ENCODE measurements at places on chromosomes 12 and 14.
A peak's percentile ranks its signal among the peaks of the same experiment; 100 is the strongest.

GRCh38 chr12:122820838-122821271, 14.4 kb upstream of the HIP1R start:
- DNase-seq, result no peak

DNA sequence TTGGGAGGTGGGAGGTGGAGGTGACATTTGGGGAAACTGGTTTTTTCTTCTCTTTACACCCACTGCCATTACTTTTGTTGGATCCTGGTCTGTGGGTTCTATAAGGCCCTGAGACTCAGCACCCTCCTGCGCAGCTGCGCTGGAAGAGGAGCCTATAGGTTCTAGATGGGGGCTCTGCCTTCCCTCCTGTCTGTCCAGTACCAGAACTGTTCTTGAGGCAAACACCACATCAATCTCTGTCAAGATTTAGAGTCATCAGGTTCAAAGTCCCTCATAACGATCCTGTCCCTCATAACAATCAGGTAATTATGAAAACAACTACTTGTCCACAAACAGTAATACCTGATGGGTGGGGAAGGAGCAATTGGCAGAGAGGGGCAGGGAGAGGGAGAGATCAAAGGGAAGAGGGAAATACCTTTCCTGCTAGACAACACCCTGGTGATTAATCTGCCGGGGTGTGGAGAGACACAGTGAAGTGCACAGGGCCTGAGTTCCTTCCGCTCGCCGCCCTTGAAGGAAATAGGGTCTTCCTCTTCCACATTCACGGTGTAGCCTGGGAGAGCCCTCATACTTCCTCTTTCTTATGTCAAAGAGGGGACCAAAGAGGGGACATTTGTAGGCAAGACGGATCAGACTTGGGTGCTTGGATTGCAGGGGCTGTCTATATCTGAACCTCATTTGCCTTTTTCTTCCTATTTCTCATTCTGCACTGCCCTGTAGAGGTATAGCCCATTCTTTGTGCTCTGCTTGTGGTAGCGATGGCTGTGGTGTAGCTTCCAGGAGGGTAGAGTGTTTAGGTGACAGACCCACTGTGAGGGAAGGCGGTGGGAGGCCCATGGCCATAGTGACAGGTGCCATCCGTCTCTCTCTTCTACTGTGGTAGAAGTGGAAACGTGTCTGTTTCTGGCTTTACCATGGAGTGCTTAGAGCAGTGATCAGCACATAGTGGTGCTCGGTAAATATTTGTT, 12.6 kb downstream of the GPRC5A start:
- DNase-seq, result no peak

DNA sequence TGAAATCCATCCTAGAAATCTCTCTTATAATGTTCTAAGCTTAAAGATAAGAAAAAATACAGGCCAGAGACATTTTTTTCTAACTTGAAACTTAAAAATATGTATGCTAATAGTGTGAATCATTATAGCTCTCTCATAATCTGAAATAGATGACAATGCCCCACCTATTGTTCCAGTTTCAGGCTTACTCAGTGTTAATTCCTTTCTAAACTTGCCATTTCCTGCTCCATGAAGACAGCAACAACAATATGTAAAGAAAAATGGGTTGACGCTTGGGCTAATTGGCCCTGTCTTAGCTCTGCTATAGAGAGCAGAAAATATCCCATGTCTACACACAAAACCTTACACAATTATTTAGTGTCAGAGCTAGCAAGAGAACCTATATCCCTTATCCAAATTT, 37.1 kb downstream of the LMO3 start:
- no peak for DNase-seq

GRCh38 chr12:51187370-51187987, 14.5 kb upstream of the TFCP2 start:
- DNase-seq, result no peak

GRCh38 chr14:66078006-66078405, 408.2 kb upstream of the CCDC196 start:
- no peak for DNase-seq

DNA sequence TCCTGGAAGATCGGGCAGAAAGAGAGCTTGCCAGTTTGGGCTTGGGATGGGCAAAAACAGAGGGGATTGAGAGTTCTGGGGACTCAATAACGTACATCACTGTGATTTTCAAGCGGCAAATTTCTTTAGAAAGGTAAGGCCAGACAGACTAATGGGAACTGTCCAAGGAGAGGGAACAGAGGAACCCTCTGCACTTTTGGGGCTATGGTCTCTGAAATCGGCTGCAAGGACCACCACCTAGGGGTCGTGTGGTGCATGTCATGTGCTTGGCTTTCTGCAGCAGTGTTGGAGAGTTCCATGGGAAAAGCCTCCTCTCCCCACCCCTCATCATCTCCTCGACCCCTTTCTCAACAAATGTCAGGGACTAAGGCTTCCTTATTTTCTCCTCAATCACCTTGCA, 79.6 kb downstream of the PPM1A start:
- no peak for DNase-seq

GRCh38 chr14:52094546-52095271, 25.9 kb upstream of the NID2 start:
- no peak for DNase-seq

DNA sequence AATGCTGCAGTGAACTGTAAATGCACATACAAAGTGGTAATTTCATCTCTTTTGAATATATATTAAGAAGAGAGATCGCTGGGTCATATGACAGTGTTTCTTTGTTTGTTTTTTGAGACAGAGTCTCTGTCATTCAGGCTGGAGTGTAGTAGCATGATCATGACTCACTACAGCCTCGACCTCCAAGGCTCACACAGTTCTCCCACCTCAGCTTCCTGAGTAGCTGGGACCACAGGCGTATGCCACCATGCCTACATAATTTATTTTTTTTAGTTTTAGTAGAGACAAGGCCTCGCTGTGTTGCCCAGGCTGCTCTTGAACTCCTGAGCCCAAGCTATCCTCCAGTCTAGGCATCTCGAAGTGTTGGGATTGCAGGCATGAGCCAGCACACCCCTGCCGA, 62.4 kb upstream of the ACSS3 start:
- no peak for DNase-seq

GRCh38 chr12:101671833-101672232, 25.6 kb upstream of the CHPT1 start:
- DNase-seq, result no peak

DNA sequence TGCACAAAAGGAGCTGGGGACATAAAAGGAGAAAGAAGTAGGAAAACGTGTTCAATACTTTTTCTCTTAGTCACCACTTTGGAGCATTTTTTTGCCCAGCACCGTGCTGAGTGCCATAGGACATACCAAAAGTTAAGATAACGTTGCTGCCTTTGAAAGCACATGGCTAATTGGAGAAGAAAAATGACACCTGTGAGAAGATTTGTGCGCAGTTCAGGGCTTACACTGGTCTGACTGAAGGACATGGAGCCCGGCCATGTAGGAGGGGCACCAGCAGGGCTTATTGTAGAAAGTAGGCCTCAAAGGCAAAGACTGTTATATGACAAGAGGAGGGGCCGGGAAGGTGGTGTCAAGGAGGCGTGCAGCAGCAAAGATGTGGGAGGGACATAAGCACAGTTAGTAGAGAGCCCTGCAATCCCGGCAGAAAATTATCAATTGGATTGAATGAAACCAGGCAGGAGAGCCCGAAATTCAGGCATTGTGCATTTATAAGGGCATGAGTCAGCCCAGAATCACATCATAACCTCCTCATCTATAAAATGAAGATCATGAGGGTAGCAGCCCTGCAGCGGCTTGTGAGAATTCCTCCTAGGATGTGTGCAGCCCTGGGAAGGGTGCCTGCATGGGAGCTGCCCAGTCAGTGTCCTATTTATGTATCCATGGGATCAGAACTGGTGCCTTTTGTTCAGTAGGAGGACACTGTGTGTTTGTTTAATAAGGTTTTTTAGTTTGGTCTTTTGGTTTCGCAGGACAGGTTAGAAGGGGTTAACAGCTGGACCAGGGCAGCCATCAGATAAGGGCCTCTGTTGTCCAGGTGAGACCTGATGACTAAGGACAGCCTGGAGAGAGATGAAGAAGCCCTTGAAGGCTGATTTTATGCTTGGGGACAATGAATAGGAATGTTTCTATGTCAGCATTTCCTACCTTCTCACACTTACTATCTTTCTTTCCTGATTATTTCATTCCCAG, 122.4 kb downstream of the GPR135 start:
- no peak for DNase-seq

- no peak for DNase-seq
These were observed 87.8 kb downstream of the DDX51 start for GRCh38 chr12:132056320-132056719.

DNA sequence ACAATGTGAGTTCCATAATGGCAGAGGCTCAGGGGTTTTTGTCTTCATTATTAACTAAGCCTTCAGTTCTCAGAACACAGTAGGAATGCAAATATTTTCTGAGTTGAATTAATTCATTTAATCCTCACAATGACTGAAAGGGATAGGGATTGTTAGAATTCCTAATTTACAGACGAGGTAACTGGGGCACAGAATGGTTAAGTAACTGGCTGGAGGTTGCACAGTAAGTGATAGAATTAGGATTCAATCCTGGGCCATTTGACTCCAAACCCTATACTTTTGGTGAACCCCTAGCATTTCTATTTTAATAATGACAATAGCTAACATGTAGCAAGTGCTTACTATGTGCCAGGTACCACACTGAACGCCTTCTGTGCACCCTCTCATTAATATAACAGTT, 163.1 kb downstream of the PPM1H start:
- DNase-seq, result no peak

GRCh38 chr12:132450418-132451171, 39.4 kb upstream of the FBRSL1 start:
- no peak for DNase-seq

DNA sequence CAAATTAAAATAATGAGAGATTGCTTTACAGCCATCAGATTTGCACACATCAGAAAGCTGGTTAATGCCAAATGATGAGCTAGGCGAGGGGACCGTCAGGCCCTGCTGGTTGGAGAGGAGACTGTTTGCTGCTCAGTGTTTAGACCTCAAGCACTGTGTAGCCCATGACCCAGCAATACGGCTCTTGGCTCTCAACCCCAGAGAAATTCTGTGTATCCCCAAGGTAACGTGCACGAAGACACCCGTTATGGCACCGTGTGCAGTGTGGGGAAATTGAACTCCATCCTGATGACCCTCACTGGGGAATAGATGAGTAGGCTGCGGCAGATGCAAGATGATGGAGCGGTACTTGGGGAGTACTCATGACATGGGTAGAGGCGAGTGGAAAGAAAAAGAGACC, 55.7 kb downstream of the EID3 start:
- no peak for DNase-seq

DNA sequence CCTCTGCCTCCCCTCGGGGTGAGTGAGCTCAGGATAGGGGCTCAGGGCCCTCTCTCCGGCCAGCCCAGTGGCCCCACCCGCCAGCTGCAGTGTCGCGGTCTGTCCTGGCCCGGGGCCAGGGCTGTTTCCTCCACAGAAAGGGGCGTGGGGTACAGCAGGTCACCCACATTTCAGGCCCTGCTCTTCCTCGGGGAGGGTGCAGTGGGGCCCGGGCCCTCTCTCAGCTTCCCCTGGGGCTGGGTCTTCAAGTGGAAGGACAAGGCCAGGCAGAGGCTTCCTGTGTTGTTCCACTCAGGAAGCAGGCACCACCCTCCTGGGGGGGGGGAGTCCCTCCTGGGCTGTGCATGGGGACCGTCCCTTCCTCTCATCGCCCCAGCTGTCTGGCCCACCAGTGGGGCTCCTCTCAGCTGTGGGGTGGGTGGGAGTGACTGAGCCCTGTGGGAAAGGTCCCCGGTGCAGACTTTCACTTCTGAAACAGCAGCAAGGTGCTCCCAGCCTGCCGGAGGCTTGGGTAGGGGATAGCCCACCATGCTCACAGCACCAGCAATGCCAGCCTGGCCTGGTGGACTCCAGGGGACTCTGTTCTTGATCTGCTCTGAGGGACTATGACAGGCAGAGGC, 3.7 kb downstream of the GPR132 start:
- DNase-seq, result no peak

DNA sequence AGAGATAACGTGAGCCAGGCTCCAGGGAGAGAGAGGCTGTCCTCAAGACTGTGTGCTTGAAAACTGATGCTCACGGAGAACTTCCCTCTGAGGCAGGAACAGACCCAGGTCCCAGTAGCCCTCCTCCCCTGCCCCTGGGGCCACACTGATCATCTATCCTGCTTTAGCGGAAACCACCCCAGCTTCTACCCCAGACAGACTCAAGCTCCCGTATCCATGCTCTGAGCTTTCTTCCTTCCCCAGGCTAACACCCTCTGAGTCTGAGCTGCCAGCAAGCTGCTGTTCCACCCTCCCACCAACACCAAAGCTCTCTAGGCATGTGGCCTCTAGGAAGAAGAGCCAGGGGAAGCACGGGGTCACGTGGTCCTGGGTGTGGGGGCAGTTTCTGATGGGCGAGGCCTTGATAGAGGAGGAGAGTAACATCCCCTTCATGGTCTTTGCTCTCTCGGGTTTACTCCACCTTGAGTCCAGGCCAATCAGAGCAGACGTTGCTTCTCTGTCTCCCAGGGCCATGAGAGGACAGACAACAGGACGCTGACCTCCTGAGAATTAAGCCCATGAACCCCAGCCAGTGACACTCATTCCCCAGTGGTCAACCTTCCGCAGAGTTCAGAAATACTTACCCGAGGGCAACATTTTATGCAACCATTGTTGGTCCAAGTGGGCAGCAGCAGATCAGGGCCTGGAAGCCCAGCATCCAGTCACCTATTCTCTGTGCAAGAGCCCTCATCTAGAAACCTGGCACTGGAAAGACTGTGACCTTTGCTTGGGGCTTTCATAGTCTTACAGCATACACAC, 1.4 kb downstream of the PCK2 start:
- DNase-seq, result peak; percentile 48

- no peak for DNase-seq
These were observed 77.2 kb downstream of the BTG1 start for GRCh38 chr12:92068459-92068858.

- DNase-seq, result no peak
These were observed 90.0 kb downstream of the RMST start for GRCh38 chr12:97552410-97553121.

- DNase-seq, result no peak
These were observed 412.6 kb downstream of the MDGA2 start for GRCh38 chr14:47262801-47263200.

GRCh38 chr14:91231446-91231845, 13.1 kb downstream of the GPR68 start:
- no peak for DNase-seq

DNA sequence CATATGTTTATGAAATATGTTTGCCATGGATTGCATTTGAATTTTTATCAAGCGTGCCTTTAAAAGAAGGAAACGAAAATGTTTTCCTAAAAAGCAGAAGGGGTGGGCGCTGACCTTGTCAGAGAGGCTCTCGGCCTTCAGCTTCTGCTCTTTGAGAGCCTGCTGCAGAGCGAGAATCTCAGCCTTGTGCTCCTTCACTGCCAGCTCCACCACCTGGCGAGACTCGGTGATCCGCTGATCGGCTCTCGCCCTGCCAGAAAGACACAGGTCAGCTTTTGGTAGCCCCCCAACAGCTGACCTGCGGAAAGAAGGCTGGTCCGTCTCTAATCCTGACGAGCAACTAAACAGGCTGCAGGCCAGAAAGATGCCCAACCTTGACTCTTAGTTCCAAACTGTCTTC, 62.4 kb downstream of the PRKAB1 start:
- DNase-seq, result no peak

DNA sequence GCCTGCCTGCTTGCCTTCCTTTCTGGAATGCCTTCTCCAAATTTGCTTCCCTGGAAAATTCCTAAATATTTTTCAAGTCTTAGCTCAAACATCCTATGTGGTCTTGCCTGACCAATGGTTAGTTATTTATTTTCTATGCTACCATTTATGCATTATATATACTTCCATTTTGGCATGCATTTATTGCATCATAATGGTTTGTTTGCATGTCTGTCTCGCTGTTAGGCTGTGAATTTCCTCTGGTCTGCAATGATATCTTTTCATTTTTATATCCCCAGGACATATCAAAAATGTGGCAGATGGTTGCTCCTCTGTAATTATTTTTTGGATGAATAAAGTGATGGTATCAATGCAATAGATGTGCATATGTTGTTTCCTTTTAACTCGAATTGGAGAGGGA, 30.5 kb downstream of the ATL1 start:
- no peak for DNase-seq

Measured in stimulated activated CD4-positive, alpha-beta T cell treated with anti-CD3 and anti-CD28 coated beads, Interleukin-15, amount 100 ng/mL, for 1 hour (primary cell).